NCI-H524 treated with DMSO at 0.1 percent for 48 hours (cell line): ENCODE measurements at places on chromosomes 12 and 14.

DNA sequence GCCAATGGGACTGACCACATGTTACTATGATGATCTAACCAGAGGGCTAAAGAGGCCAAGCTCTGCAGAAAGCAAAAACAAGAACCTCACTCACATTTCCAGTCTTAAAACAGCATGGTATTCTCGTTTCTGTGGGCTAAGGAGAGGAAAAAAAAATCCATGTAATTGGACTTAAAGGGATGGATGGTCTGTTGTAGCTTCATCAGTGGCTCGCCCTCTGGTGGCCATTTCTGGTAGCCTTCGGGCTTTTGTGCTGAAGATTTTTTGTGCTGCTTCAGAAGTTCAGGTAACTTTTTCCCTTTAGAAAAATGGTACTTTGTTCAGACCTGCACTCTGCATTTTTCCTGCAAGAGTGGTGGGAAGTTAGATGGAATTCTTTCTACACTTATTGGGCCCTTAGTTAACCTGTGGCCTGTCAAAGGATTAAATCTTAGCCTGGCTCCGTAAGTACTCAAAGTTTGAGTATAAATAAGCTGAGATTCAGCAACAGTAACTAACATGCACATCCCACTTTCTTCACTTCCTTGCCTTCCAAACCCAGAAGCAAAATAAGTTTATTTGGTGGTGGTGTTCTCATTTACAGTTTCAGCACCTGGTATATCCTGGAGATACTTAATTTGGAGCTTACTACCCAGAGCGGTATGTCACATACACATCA, 22.3 kb downstream of the DCAF4 start:
- peak; percentile 27 for DNase-seq

- no peak for DNase-seq
These were observed 55.8 kb downstream of the CMAS start for GRCh38 chr12:22101749-22102243.

DNA sequence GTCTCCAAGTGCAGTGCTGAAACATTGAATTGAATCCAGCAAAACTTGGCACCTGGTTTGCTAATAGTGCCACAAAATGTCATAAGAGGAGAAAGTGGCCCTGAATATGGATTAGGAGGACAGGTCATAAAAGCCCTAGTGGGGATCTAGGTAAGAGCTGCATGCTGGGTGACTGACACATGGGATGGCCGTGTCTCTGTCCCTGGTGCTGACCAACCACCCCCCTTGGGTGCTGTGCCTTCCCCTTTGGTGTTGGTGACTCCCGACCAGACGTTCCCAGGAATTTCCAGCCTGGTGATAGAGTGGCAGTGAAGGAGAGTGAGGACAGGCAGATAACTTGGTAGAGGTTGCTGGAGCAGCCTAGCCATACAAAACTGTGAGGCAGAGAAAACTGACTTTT, 142.8 kb downstream of the VRK1 start:
- DNase-seq = no peak

DNA sequence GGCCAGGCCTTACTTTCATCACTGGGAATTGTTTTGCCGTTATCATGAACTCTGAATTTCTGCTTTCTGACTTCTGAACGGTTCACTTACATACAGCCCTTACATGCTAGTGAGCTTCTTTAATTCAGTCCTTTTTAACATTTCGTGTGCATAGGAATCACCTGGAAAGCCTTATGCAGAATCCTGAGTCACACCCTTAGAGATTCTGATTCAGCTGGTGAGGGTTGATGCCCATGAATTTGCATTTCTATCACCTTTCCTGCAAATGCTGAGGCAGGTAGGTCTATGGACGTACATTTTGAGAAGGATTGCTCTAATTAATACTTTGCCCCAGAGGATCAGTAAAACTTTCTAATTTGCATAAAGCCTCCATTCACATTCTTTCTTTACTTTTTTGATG, 44.0 kb downstream of the PPHLN1 start:
- DNase-seq = no peak

DNA sequence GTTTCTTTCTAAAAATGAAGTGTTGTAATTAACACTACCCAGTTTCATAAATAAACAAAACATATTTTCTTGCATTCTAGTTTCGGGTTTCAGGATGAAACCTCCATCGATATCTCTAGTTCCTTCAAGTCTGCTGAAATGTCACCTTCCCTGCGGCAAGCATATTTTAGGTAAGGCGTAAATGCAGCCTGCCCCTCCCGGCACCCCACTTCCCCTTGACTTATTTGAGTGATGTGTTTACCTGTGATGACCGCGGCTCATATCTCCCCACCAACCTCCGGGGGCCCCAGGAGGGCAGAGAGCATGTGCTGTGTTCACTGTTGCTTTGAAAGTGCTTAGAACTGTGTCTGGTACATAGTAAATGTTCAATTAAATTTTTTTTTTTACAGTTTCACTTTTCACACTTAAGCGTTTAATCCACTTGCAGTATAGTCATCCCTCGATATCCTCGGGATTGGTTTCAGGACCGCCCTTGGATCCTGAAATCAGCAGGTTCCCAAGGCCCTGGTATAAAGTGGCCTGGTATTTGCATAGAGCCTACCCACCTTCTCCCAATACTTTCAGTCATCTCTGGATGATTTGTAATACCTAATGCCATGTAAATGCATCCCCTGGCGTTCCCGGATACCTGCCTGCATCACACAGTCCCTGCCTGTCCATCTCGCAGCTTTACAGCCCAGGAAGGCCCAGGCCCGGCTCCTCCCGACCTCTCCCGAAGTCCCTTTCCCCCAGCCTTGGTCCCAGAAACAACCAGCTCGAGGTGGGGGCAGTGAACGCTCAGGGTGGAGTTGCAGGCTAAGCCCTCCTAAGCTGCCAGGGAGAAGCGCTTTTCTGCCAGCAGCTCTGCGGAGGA, 40.2 kb upstream of the FBRSL1 start:
- no peak for DNase-seq

DNA sequence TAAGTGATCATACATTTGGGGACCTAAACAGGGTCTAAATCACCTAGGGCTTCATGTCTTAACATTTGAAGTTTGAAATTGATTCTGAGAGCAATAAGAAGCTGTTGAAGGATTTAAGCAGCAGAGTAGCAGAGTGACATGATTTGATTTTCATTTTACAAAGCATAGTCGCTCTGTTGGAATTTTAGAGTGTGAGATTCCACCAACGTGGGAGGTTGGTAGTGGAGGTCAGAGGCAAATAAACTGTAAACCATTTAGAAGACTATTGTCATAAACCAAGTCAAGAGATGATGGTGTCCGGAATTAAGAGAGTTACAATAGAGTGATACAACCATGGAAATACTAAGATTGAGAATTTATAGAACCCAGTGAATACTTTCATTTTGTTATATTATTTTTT, 52.7 kb upstream of the ZDHHC17 start:
- DNase-seq = no peak

DNA sequence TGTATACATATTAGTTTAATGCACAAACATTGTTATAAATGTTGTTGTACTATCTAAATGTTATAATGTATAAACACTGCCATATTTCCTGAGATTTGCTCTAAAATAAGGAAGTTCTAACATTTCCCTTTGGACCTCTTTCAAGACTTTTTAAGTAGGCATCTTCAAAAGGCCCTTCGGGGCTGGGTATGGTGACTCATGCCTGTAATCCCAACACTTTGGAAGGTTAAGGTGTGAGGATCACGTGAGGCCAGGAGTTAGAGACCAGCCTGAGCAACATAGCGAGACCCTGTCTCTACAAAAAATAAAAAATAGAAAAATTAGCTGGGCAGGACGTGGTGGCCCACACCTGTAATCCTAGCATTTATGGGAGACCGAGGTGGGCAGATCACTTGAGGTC, 35.5 kb downstream of the FBLN5 start:
- DNase-seq = no peak

GRCh38 chr12:112117685-112118084, 7.7 kb upstream of the TRAFD1 start:
- DNase-seq = no peak
